ENCODE measurements at places on chromosomes 16 and 17.
A peak's percentile ranks its signal among the peaks of the same experiment; 100 is the strongest.

- H3K4me3 ChIP-seq = peak within 1 kb of the TSS; percentile 98
- peak; percentile 89 for DNase-seq
- no peaks in the 10 kb centered on the region for H3K27me3 ChIP-seq
- H3K4me1 ChIP-seq = peaks cover 17% of the 10 kb centered on the region
- H3K27ac ChIP-seq = peak within 1 kb of the TSS; percentile 97
Measured at GRCh38 chr16:11851294-11852091, at the start of gene RSL1D1. Gene RSL1D1, minus strand, starts transcription at chr16:11851542. Its CDS starts 30 bp downstream, at chr16:11851512.

GRCh38 chr17:45115871-45116270 is 16.4 kb downstream of the PLCD3 start:
- H3K4me3 ChIP-seq = no peak overlapping the region
- no peak for DNase-seq
- H3K36me3 ChIP-seq = no peaks in the 10 kb centered on the region
- no peaks in the 10 kb centered on the region for H3K27me3 ChIP-seq

- peaks cover 4% of the 10 kb centered on the region for H3K4me1 ChIP-seq
- DNase-seq = no peak
- no peak overlapping the region for H3K4me3 ChIP-seq
- H3K27me3 ChIP-seq = peaks cover 5% of the 10 kb centered on the region
- no peaks in the 10 kb centered on the region for H3K36me3 ChIP-seq
- no peak overlapping the region for H3K27ac ChIP-seq
Measured at GRCh38 chr17:73285603-73285908, 23.9 kb upstream of the CPSF4L start.

- no peak overlapping the region for H3K4me3 ChIP-seq
- H3K4me1 ChIP-seq = no peaks in the 10 kb centered on the region
- no peak overlapping the region for H3K27ac ChIP-seq
- no peaks in the 10 kb centered on the region for H3K36me3 ChIP-seq
Measured at GRCh38 chr17:19737305-19738072, 10.6 kb downstream of the ALDH3A1 start.

GRCh38 chr17:57357392-57357784 is 101.1 kb downstream of the MSI2 start:
- H3K4me1 ChIP-seq = peaks cover 69% of the 10 kb centered on the region
- DNase-seq = no peak
- peak overlapping the region; percentile 45 for H3K27ac ChIP-seq
- H3K36me3 ChIP-seq = peaks cover 4% of the 10 kb centered on the region
- H3K27me3 ChIP-seq = no peaks in the 10 kb centered on the region

DNA sequence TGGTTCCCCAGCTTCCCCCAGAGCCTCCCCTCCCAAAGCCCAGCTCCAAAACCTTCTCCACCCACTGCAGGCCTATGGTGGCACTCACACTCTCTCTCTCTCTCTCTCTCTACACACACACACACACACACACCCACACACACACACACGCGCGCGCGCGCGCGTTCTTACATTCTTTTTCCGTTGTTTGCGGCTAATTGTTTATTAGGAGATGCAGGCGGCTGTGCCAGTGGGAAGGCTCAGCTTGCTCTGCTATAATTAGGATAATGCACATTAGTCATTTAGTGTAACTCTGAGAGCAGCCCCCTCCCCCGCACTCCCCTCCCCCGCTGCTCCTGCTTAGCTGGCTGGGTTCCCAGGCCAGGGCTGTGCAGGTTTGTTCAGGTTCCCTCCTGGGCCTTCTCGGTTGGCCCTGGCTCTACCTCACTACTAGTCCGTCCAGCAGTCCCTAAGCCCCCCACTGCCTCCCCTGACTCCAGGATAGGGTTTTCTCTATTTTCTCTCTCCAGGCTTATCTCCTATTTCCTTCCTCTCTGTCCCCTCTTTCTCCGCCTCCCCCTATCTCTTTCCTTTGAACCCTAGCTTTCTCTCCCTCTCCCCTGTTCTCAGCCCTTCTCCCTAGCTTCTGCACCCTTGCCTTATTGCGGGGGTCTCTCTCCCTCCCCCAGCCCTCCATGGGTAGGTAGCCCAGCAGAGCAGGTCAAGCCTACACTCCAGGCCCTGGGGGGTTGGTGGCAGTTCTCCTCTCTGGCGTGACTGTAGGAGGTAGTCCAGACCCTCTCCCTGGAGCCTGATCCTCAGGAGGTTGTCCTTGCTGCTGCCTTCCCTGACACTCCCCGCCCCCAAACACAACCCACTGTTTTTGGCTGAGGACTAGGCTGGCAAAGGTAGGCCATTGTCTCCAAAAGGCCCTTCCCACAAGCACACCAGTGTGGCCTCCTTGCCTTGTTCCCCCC is 34.0 kb downstream of the TMEM132E start:
- H3K27me3 ChIP-seq = peaks cover 67% of the 10 kb centered on the region
- H3K27ac ChIP-seq = no peak overlapping the region
- H3K4me3 ChIP-seq = no peak overlapping the region
- H3K36me3 ChIP-seq = no peaks in the 10 kb centered on the region
- no peak for DNase-seq

DNA sequence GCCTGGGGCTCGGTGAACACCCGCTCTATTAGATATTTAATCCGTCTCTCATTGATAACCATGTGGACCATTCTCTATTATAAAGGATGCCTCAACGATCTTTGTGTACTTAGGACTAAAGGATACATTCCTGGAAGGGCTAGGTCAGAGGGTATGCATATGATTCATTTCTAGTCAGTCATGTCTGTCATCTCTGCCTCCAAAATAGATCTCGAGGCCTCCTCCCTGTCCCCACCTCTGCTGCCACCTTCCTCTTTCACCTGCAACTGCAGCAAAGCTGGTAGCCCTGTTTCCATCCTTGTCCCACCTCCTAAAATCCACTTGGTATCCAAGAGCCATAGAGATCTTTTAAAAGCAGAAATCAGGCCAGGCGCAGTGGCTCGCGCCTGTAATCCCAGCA is 121.5 kb downstream of the KATNIP start:
- H3K36me3 ChIP-seq = peaks cover 10% of the 10 kb centered on the region
- H3K4me1 ChIP-seq = no peaks in the 10 kb centered on the region
- no peak overlapping the region for H3K4me3 ChIP-seq
- no peak overlapping the region for H3K27ac ChIP-seq

DNA sequence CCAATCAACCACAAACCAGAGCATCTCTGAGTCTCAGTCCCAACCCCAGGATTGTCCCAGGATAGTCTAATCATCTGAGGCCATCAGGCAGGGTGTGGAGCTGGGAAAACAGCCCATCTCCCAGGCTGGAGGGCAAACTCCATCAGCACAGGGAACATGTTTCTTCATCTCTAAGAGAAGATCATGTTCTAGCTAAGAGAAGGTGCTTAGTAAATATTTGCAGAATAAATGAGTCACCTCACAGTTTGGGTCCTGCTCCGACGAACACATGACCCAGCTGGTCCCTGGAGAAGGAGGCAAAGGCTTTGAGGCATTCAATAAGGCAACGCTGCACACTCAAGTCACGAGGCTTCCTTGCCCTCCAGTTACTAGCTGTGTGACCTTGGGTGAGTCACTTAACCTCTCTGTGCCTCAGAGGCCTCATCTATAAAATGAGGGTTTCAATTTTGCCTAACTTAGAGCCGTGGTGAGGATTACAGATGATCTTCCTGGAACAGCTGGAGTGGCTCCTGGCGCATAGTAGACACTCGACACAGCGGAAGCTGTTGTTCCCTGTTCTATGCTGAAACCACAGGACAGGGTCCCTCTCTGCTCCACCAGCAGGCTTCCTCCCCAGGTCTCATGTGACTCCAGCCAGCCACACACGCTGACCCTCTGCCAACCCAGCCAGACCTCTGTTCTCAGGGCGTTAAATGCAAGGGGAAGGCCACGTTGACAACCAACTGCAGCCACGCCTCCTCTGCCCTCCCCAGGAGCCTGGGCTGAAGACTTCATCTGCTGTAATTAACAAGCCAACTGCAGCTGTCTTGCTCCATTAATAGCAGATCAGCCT is 10.3 kb upstream of the RPL38 start:
- no peaks in the 10 kb centered on the region for H3K36me3 ChIP-seq
- peaks cover 26% of the 10 kb centered on the region for H3K27me3 ChIP-seq
- no peak overlapping the region for H3K27ac ChIP-seq
- peaks cover 10% of the 10 kb centered on the region for H3K4me1 ChIP-seq

GRCh38 chr16:19118938-19119431 is 5.2 kb downstream of the ITPRIPL2 start:
- H3K27ac ChIP-seq = no peak overlapping the region
- H3K4me3 ChIP-seq = peak overlapping the region; percentile 69
- H3K27me3 ChIP-seq = peaks cover 22% of the 10 kb centered on the region
- peaks cover 3% of the 10 kb centered on the region for H3K4me1 ChIP-seq
- no peaks in the 10 kb centered on the region for H3K36me3 ChIP-seq

DNA sequence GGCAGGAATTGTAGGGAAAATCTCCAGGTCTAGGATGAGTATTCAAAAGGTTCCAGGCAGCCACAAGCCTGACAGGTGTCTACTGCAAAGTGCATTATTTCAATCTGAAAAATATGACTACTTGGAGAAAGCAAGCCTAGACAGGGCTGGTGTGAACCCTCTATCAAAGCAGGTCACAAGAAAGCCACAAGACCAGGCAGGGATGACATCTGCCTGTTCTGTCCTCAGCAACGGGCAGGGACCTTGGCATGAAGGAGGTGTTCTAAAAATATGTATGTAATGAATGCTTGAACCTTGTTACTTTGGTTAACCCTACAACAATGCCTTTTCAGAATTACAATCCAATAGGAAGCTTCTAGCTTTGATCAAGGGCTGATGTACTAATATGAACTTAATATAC is 1.2 kb upstream of the COX6A2 start:
- H3K27ac ChIP-seq = no peak overlapping the region
- H3K4me3 ChIP-seq = no peak overlapping the region
- no peaks in the 10 kb centered on the region for H3K36me3 ChIP-seq
- no peaks in the 10 kb centered on the region for H3K4me1 ChIP-seq

GRCh38 chr16:25052151-25052511 is 37.0 kb upstream of the ARHGAP17 start:
- no peak for DNase-seq
- peak overlapping the region; percentile 22 for H3K4me3 ChIP-seq
- H3K27me3 ChIP-seq = no peaks in the 10 kb centered on the region

DNA sequence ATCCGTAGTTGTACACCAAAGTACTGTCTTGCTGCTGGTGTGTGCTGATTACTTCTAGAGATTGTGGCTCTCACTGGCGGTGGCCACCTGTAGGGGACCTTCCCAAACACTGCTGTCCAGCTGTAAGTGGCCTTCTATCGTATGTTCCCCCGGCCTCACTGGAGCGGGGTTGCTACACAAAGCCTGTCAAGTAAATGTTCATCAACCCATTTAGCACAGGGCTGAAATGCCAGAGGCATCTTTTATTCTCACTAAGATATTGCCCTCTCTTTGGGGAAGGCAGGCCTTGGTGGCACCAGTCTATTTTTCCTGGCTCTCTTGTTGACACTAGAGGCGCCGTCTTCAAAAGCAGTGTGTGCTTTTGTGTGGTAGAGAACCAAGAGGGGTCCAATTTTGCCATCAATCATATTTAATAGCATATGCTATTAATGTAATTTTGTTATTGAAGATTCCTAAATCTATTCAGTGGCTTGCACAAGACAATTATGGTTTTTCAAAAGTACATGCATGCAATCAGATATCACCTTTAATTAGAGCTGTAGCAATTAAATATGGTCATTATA is 514.4 kb upstream of the SALL1 start:
- H3K4me3 ChIP-seq = no peak overlapping the region
- no peaks in the 10 kb centered on the region for H3K27me3 ChIP-seq
- H3K4me1 ChIP-seq = no peaks in the 10 kb centered on the region
- peaks cover 4% of the 10 kb centered on the region for H3K36me3 ChIP-seq

GRCh38 chr16:86217891-86218270 is 292.4 kb upstream of the FOXF1 start:
- H3K4me3 ChIP-seq = no peak overlapping the region
- H3K4me1 ChIP-seq = peaks cover 10% of the 10 kb centered on the region
- peaks cover 15% of the 10 kb centered on the region for H3K27me3 ChIP-seq
- DNase-seq = no peak
- H3K27ac ChIP-seq = no peak overlapping the region

GRCh38 chr16:69823831-69824563 is 61.9 kb downstream of the WWP2 start:
- no peaks in the 10 kb centered on the region for H3K27me3 ChIP-seq
- H3K27ac ChIP-seq = peak overlapping the region; percentile 61

DNA sequence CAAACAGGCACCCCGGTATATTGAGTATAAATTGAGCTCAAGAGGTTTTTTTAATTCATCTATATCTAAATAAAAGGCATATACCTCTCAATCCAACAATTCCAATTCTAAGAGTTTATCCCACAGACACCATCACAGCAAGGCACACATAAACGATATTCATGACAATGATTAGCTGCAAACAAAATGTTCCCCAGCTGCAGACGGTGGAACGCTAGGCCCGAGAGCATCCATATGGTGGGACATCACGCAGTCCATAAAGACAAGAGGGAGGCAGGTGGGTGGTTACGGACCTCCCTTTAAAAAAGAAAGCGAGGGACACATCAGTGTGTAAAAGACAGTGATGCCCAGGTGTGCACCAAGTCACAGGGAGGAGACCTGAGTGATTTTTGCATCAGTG is 28.1 kb downstream of the MEAK7 start:
- no peaks in the 10 kb centered on the region for H3K4me1 ChIP-seq
- no peak for DNase-seq
- peak overlapping the region; percentile 11 for H3K27ac ChIP-seq
- H3K27me3 ChIP-seq = no peaks in the 10 kb centered on the region

- H3K27me3 ChIP-seq = no peaks in the 10 kb centered on the region
- no peak overlapping the region for H3K27ac ChIP-seq
- no peak overlapping the region for H3K4me3 ChIP-seq
- DNase-seq = no peak
- no peaks in the 10 kb centered on the region for H3K4me1 ChIP-seq
Measured at GRCh38 chr17:35906926-35907637, 23.5 kb downstream of the RDM1 start.

- no peak for DNase-seq
- no peaks in the 10 kb centered on the region for H3K4me1 ChIP-seq
- H3K4me3 ChIP-seq = no peak overlapping the region
- H3K36me3 ChIP-seq = no peaks in the 10 kb centered on the region
- H3K27me3 ChIP-seq = peaks cover 46% of the 10 kb centered on the region
Measured at GRCh38 chr17:16947470-16947869, 24.4 kb downstream of the TNFRSF13B start.

- H3K27ac ChIP-seq = no peak overlapping the region
- DNase-seq = no peak
- no peaks in the 10 kb centered on the region for H3K4me1 ChIP-seq
- no peaks in the 10 kb centered on the region for H3K27me3 ChIP-seq
- H3K4me3 ChIP-seq = no peak overlapping the region
- H3K36me3 ChIP-seq = no peaks in the 10 kb centered on the region
Measured at GRCh38 chr16:11334831-11335404, 10.3 kb upstream of the RMI2 start.

GRCh38 chr17:8857919-8858318 is 9.6 kb downstream of the PIK3R6 start:
- peak overlapping the region; percentile 88 for H3K4me3 ChIP-seq
- H3K4me1 ChIP-seq = peaks cover 34% of the 10 kb centered on the region
- H3K36me3 ChIP-seq = no peaks in the 10 kb centered on the region
- peak; percentile 11 for DNase-seq

GRCh38 chr17:66459811-66460270 is 157.4 kb downstream of the PRKCA start:
- DNase-seq = no peak
- H3K36me3 ChIP-seq = peaks cover 28% of the 10 kb centered on the region
- H3K27me3 ChIP-seq = no peaks in the 10 kb centered on the region
- peaks cover 58% of the 10 kb centered on the region for H3K4me1 ChIP-seq
- no peak overlapping the region for H3K4me3 ChIP-seq

All from naive thymus-derived CD8-positive, alpha-beta T cell (primary cell).